Pulmonary artery endothelial cell (primary cell): ENCODE measurements at places on chromosomes 1 and 21. TPM values are rescaled to one million over a fixed set of nuclear protein-coding genes. Genes with fewer than 3 reads are reported as not detected.

JAM2 gene
- 2.2 TPM in 2 replicates for total RNA-seq

DNA sequence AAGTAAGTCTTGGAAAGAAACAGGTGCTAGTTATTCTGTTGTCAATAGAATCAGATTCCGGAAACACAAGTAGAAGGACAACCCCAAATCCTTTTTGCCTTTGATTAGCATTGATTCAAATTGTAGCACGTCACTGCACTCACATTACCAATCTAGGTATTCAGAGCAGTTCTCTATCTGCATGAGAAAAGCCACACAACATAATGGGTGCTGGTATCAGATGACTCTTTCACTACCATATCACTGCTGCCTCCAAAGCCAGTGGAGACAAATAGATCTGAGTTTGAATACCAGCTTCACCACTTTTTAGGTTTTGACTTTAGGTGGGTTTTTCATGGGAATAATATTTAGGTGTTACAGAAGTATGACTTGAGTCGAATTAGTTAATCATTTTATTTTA is 38.9 kb downstream of the RTCA start:
- DNase-seq, result no peak

GRCh38 chr1:26544126-26544525 is 14.6 kb downstream of the RPS6KA1 start:
- no peak for DNase-seq

PLA2G4A gene
- 18.6 and 18.9 TPM in 2 replicates for total RNA-seq

DNA sequence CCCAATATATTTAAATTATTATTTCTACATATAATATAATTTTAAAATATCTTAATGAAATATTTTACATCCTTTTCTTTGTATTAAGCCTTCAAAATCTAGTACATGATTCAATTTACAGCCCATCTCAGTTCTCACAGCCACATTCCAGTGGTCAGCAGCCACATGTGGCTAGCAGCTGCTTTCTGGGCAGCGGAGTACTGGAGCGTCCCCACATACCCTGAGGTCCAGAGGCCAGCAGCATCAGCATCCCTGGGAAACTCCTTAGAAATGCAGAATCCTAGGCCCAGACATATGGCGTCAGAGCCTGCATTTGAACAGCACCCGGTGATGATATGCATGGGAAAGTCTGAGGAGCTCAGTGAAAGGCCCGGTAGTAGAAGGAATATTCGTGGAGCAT is 8.6 kb upstream of the LHX4 start:
- no peak for DNase-seq

PTGFR gene
- total RNA-seq, result 0.13 and 0.18 TPM in 2 replicates

GRCh38 chr1:171019971-171020370 is 70.7 kb upstream of the FMO3 start:
- no peak for DNase-seq

AHDC1 gene
- total RNA-seq, result 4.3 and 7.0 TPM in 2 replicates

DNA sequence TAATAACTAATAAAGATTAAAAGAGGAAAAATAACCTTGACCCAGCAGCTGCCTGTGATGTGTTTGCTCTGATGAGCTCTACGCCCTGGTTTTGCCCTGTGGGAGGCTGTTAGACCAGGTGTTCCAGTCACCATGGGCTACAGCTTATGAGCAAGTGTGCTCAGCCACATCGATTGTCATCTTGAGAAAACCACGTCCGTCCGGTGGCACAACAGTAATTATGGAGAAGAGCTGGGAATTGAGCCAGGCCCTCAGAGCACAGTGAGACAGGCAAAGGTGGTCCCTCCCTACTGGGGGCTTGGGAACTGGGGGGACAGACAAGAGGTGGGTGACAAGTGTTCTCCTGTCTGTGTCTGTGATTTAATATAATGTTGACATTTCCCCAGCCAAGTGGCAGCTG is 420.5 kb downstream of the MATN1 start:
- no peak for DNase-seq

OR2G6 gene
- not detected in 2 replicates for total RNA-seq

DNA sequence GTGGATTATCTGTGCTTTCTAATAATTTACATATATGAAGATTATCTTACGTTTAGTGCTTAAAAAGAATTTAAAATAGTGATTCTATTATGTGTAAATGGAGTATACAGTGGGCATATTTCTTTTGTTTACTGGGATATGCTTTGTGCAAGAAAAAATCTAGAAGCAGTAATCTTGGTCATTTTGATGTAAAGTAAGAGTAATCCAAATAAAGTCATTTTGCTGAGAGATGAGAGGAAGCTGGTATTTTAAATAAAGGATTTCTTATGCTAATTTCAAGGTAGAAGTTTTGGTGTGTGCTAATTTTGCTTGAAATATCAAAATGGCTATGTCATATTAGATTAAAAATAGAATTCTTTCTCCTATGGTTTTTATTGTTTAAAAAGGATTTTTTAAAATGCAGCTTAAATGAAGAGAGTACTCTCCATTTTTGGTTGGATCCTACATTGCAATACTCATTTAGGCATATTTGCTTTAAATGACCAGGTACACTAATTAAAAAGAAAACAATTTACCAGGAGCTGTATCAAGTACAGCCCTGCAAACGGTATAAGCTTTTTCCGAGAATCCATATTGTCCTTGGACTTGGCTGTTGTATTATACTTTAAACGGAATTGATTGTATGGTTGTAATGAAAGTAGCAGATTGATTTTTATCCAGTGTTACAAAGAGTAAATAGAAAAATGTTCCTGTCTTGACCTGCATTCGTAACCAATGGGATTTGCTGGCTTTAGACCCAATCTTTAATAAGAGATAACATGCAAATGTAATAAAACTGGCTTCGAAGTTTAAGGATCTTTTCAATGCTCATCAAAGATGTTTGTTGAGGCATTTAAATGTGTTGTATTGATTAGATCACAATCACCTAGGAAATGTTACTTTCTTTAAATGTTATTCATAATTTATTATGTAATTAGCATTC is 574.7 kb downstream of the USP25 start:
- DNase-seq, result no peak

DNA sequence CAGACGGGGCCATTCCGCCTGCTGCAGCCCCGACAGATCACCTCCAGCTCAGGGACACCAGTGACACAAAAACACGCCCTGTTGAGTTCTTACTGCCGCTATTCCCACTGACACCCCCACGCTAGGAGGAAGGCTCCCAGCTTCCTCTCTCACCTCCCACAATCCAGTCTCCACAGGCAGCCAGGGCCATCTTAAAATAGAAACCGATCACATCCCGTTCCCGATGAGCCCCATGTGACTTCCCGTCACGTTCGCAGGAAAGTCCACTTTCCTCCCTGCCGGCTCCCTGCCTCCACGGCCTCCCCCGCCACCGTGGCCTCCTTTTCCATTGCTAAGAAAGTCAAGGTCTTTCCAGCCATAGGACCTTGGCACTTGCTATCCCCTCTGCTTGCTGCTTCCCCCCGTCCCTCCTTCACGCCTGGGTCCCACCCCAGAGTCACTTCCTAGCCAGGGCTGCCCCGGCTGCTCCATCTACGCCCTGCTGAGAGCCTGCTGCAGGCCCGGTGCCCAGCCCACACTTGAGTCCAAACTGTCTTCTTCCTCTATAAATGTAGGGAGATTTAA is 24.0 kb upstream of the DDOST start:
- DNase-seq, result no peak

DNA sequence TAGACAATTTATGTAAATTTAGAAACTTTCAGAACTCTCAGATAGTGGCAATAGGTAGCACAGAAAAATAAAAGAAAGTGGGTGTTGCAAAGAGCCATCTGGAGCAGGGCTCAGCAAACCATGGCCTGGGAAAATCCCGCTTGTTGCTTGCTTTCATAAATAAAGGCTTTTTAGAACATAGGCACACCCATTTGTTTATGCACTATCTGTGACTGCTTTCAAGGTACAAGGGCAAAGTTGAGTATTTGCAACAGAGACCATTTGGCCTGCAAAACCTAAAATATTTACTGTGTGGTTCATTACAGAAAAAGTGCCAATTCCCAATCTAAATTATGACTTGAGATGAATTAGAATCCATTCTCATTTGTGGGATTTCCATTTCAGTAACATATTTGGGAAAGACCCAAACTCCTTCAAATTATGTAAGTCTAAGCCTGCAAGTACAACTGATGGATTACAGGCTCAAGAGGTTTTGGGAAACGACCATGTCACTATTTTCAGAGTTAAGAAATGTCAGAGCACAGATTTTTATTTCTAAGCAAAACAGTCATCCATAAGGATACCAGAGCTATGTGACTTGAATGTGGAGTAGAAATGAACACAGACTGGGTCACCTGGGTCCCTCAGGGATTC is 43.5 kb upstream of the DPT start:
- DNase-seq, result no peak

DNA sequence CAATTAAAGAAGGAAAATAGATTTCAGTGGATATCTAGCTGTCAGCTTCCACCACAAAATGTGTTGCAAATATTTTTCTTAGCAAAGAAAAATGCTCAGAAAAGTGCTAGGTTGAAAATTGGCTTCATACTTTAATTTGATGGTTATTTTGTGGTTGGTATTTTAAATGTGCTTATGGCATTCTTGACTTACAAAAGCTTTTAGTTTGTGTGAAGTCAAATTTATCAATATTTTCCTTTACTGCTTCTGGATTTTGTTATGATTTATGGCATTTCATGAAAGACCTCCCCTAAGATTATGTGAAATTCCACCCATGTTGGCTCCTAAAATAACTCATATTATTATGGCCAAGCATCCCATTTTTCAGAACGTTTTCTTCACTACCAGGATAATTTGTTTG is 51.5 kb downstream of the PSMG1 start:
- DNase-seq, result no peak

FCAMR gene
- not detected in 2 replicates for total RNA-seq

- no peak for DNase-seq
Observed at GRCh38 chr1:24535778-24536177, 20.1 kb upstream of the NCMAP start.

- no peak for DNase-seq
Observed at GRCh38 chr21:37159053-37159776, 86.2 kb downstream of the TTC3 start.

RIMS3 gene
- total RNA-seq, result 0.20 and 0.21 TPM in 2 replicates

NHLH1 gene
- total RNA-seq, result under 0.01 TPM in 1 of 2 replicates, not detected in the other

DNA sequence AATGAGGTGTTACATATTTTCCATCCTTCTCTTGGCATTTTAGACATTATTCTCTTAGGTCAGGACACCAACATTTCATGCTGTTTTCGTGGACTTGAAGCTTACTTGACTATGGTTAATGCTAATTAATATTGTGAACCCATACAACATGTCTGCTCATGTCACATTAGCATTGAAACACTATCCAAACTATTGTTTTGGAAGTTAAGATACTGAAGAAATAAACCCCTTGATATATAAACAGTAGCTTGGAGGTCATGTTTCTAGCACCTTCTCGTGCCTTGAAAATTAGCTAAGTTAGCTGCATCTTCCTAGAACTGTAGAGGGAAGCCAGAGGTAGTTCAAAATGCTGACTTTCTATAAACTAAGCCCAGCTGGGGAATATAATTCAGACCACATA is 288.8 kb downstream of the LTN1 start:
- DNase-seq, result no peak

DNA sequence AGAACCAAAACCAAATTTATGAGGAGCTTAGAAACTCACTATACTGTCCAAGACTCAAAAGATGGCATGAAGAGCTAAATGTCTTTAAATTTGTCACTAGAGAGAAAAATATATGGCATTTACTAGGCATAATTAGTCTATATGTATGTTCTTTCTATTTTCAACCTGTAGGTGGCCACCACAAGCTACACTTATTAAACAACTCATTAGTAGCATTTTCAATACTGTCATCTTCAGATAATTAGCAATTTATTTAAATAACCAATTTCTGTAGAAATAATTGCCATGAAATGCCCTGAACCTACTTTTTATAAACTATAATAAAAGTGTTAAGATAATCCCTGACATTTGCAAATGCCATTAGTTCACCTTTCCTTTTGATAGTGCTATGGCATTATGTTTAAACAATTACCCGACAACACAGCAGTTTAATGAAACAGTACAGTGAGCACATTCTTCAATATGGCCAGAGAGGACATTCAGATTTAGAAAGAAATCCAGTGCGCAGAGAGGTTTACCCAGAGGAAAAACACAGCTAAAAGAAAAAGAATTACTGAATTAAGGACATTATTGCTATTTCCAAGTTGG is 522.5 kb downstream of the PTBP2 start:
- DNase-seq, result no peak

GRCh38 chr1:204162494-204163074 is 3.6 kb downstream of the REN start:
- no peak for DNase-seq
